Stimulated activated CD4-positive, alpha-beta T cell treated with anti-CD3 and anti-CD28 coated beads, Interleukin-1b, Interleukin-23, amount 100 ng/mL, for 1 hour (primary cell): ENCODE measurements at places on chromosomes 1 and 21.

DNA sequence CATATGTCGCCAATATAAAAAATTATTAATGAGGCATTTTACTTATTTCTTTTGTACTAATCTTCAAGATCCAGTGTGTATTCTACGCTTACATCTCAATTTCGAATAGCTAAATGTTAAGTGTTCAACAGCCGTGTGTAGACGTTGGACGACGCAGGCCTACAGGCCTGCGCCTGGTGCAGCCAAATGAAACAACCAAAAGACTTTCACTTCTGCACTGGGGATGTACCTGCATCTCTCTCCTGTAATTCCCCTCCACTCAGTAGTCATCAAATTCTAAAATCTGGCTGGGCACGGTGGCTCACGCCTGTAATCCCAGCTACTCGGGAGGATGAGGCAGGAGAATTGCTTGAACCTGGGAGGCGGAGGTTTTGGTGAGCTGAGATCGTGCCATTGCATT lies 76.8 kb upstream of the HNRNPU start:
- DNase-seq, result no peak

- no peak for DNase-seq
Observed at GRCh38 chr1:10195570-10195969, 14.8 kb upstream of the KIF1B start.

GRCh38 chr21:43766734-43767497 lies 9.2 kb downstream of the CSTB start:
- DNase-seq, result no peak

GRCh38 chr1:231636157-231636556 lies 9.6 kb downstream of the DISC1 start:
- no peak for DNase-seq

DNA sequence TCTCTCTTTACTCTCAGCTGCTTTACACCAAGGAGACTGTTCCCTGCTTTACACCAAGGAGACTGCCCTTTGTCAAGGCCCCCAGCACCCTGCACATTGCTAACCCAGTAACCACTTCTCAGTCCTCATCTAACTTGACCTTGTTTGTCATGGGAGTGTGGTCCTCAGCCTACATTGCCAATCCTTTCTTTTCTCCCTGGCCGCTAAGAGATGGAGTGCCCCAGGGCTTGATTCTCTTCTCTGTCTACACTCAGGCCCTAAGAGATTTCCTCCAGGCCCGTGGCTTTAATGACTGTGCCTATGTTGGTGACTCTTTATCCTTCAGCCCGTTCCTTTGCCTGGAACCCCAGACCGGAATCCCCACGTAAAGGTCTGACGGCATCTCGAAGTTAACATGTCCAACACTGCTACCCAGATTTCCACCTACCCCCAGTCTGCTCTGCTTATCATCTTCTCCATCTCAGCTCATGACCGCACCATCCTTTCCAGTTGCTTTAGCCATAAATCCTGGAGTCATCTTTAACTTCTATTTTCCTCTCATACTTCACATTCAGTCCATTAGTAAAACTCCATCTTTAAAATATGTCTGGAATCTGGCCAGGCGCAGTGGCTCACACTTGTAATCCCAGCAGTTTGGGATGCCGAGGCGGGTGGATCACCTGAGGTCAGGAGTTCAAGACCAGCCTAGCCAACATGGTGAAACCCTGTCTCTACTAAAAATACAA lies 9.5 kb upstream of the SEMA4A start:
- no peak for DNase-seq

- no peak for DNase-seq
Observed at GRCh38 chr1:110364221-110364620, 25.0 kb downstream of the RBM15 start.

- DNase-seq, result no peak
Observed at GRCh38 chr1:187873126-187873525, 1044.4 kb downstream of the PLA2G4A start.

GRCh38 chr1:80359666-80360065 lies 1353.1 kb upstream of the ADGRL4 start:
- DNase-seq, result no peak

DNA sequence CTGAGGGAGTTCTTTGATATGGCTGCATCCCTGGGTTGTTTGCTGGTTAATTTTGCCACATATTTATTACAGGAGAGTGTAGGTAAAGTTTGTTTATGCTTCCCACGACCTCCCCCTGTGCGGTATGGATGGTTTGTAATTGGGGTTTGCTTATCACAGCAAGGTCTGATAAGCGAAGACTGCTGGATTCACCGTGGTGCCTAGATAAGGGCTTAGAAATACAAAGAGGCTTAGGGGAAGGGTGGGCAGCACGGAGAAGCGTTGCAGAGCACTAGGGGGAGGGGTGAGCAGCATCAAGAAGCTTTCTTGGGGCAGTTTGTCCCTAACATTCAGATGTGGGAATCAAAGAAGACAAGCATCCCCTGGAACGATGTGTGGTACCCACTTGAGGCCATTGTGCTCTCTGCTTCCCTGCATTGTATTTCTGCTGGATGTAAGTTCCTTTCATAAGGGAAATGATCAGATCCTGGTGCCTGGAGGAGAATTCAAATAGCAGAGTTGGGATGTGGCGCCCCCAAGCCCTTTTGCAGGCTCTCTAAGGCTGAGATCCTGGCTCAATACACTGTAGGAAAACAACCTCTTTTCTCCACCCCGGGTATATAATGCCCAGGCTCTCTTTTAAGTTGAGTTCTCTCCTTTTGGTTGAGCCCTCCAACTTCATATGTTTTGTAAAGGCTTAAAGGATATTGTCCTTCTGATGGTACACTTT lies 598.1 kb upstream of the ADGRL4 start:
- no peak for DNase-seq

DNA sequence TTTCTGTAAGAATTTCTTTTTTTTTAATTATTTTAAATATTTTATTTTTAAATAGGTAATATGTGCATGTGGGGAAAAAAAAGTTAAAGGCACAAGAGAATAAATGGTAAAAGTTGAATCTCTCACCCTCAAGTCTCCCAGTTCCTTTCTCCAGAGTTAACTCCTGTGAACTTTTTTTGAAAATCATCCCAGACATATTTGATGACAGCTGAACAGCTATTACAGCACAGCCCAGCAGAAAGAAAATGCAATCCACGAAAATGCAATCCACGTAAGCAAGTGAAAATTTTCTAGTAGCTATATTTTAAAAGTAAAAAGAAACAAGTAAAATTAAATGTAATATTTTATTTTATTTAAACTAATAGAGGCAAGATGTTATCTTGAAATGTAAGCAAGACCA lies 310.0 kb upstream of the RUNX1 start:
- no peak for DNase-seq

DNA sequence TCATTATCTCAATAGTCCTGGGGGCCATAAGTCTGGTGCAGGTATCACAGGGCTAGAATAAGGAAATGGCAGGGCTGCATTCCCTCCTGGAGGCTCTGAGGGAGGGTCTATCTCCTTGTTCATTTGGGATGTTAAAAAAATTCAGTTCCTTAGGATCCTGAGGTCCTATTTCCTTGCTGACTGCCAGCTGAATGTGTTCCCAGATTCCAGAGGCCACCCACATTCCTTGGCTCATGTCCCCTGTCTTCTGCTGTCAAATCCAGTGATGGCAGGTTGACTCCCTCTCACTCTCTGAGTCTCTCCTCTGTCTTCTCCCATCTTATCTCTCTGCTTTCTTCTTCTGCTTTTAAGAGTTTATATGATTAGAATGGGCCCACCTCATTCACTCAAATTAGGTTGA lies 400.6 kb downstream of the PTPRU start:
- DNase-seq, result no peak

DNA sequence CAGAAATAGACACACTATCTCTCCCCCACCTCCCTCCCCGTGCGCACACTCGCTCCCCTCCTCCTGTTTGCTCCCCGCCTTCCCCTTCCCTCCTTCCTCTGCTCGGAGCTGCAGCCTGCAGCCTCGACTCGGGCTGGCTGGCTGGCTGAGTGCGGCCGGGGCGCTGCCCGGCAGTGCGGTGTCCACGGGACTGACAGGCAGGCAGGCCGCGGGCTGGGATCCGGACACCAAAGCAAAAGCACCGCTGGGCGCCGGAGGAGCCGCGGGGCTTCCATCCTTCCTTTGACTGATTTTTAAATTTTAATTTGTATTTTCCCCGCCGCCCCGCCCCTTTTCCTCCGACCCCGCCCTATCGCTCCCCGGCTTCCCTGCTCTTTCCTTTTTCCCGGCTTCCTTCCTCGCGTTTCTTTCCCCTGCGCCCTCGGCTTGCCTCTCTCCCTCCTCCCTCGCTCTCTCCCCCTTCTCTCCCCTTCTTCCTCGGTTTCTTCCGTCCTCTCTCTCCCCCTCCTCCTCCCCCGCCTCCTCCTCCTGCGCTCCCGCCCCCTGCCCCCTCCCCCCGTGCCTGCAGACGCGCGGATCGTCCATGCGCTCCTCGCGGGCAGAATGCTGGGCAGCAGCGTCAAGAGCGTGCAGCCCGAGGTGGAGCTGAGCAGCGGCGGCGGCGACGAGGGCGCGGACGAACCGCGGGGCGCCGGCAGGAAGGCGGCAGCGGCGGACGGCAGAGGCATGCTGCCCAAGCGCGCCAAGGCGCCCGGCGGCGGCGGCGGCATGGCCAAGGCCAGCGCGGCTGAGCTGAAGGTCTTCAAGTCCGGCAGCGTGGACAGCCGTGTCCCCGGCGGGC lies 109.4 kb downstream of the NAV1 start:
- DNase-seq, result no peak

GRCh38 chr21:21196087-21196486 lies 197.9 kb downstream of the NCAM2 start:
- no peak for DNase-seq

DNA sequence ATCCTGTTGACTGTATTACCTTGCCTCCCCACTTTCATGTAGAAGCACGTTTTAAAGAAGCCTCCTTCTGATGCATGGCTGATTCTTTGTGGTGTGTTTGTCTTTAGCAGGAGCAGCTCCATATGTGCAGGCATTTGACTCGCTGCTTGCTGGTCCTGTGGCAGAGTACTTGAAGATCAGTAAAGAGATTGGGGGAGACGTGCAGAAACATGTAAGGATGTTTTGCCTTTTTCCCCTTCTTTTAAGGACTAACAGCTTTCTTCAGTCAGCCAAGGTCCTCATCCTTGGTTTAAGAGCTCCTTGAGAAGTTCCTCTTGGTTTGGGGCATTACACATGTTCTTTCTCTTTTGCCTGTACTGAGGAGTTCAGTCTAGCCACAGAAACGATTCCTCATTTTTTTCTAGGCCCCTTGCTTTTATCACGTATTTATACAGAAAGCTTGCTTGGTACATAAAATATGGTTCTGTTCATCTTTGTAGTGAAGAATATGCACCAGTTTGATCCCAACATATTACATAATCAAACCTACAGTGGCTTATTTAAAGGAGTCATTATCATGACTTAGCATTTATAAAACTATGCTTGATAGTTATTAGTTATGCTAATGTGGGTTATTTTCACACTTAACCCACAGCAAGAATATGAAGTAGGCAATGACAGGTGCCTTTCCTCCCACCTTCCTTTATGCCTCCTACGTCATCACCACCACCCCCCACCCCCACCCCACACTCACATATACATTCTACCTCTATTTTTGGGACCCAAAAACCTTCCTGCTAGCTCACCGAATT lies 19.6 kb downstream of the CAP1 start:
- no peak for DNase-seq

DNA sequence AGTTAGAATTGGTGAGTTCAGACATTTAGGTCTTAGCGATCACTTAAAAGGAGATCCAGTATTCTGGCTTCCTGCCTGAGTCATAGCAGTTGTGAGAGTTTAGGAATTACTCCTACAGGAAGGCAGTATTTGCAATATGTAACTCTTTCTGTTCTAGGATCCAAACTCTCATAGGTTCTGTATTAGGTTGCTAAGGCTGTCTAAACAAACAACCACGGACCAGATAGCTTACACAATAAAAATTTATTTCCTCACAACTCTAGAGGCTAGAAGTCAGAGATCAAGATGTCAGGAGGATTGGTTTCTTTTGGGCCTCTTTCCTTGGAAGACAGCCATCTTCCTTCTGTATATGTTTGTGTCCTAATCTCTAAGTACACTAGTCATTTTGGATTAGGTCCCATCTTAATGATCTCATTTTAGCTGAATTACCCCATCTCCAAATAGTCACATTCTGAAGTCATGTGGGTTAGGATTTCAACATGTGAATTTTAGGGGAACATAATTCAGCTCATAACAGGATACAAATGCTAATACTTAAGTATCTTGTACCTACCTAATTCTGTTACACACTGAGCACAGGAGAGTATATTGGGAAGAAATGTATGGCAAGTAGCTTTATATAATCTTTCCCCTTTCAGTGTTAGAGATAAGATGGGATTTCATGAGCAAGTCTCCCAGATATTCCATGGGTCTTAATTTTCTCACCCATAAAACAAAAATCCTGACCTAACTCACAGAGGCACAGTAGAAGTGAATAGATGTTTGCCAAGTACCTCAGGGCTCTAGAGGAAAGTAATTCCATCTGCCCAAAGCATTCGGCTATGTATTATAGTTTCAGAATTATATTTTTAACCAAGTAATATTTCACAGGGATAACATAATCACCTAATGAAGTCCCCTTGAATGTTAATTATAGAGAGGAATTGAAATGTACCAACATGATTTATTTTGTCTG lies 144.4 kb downstream of the PTBP2 start:
- DNase-seq, result no peak

DNA sequence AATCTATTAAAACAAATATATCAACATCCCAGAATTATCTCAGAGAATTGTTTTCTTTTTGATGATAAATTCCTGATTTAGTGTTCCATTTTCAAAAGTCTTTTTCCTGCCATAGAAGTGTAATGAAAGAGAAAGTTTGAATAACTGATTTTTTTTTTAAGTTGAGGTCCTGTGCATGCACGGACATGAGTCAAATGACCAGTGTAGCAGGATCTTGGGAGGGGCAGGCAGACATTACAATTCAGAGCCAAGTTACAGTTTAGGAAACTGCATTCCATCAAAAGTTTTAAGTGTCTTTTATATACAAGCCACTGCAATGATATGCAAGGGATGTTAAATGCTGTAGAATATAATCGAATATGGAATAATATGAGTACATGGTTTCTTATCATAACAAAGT lies 227.5 kb downstream of the HMCN1 start:
- DNase-seq, result no peak

- no peak for DNase-seq
Observed at GRCh38 chr21:17257784-17258183, 255.1 kb upstream of the CXADR start.

DNA sequence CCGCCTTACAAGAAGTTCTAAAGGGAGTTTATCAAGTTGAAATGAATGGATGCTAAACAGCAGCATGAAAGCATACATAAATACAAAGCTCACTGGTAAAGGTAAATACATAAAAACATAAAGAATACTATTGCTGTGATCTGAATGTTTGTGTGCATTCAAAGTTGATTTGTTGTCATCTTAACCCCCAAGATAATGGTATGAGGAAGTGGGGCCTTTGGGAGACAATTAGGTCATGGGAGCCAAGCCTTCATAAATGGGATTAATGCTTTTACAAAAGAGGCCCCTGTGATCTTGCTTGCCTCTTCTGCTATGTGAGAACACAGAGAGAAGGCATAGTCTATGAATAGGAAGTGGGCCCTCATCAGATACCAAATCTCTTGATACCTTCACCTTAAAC lies 209.0 kb upstream of the SAMSN1 start:
- DNase-seq, result no peak

GRCh38 chr1:46635205-46635604 lies 18.6 kb upstream of the MOB3C start:
- DNase-seq, result no peak
